Ascending aorta (tissue), 2 donors: ENCODE measurements at places on chromosomes 3 and 15. TPM values are rescaled to one million over a fixed set of nuclear protein-coding genes. Genes with fewer than 3 reads are reported as not detected.

DNA sequence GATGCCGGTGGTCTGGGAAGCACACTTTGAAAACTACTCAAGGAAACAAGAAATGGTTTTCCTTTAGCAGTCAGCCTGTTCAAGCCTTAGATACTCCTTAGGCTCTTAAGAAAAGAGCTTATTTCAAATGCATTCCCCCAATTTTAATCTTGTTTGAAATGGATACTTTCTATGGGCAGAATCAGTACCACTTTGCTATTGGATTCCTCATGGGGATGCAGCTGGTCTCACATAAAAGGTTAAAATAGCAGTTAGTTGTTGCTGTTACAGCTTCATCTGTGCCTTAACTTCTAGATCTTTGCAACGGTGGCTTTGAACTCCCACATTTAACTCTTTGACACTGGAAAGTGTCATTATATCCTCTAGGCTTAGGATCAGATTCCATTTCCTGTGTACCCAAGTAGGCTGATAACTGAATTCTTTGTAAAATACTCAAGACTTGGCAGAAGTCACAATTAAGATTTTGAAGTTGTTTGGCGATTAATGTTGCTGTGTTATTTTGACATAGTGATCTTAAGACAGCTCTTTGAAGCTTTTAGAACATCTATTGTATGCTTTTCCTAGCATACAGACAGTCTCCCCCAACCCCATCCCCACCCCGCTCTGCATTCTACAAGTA, 2.2 kb downstream of the THBS1 start:
- no peaks in the 10 kb centered on the region for H3K4me1 ChIP-seq
- H3K27ac ChIP-seq = no peak overlapping the region
- peak overlapping the region; percentile 52 for H3K4me3 ChIP-seq
- no peaks in the 10 kb centered on the region for H3K27me3 ChIP-seq
- no peak for DNase-seq
- H3K36me3 ChIP-seq = peaks cover 11% of the 10 kb centered on the region

DNA sequence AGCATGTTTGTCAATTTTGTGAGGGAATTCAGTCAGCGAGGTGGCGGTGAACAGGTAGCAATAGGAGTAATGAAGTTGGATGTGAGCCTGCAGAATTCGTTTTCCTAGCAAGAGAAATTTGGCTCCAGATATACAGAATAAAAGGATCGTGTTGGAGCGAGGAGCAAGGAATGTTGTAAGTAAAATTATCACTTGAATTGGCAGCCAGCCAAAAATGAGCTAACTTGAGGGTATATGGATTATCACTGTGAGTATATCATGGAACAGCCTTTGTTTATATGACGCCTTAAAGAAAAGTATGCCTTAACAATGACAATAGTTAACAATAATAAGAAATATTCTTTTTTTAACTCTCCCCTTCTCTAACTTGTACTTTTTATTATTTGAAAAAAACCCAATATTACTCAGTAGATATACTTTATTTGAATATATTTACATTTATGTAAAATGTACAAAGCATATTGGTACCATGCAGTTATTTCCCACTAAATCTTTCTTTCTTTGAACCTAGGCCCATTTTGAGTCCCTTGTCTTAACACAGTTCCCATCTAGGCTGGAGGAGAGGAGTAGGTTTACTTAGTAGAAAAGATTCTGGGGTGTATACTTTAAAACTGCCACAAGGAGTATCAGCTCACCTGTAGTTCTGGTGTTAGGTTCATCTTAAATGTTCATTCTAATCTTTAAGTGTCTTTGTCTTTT, 29.3 kb downstream of the EPHA6 start:
- no peaks in the 10 kb centered on the region for H3K36me3 ChIP-seq
- DNase-seq = no peak
- no peak overlapping the region for H3K27ac ChIP-seq
- no peaks in the 10 kb centered on the region for H3K27me3 ChIP-seq
- H3K4me1 ChIP-seq = no peaks in the 10 kb centered on the region

DNA sequence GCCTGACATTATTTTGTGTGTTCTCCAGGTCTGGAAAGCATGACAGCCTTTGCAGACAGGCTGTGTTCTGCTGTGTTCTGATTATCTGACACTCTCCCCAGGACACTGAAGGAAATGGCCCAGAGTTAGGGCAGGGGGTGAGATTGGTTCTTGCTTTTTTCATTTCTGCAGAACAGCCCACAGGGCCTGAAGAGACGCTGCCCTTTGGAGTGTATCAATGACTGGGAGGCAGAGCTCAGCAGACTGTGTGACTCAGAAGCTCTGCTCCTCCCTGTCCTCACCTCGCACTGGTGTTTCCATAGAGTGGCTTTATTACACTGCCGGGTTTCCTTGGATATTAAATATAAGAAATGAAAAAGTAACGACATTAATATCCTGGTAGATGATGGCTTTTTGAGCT, 523.6 kb downstream of the NTRK3 start:
- H3K4me3 ChIP-seq = no peak overlapping the region
- no peaks in the 10 kb centered on the region for H3K36me3 ChIP-seq

- no peak overlapping the region for H3K4me3 ChIP-seq
- DNase-seq = no peak
- peak overlapping the region; percentile 30 for H3K27ac ChIP-seq
Measured at GRCh38 chr3:190534386-190534785, 20.5 kb downstream of the IL1RAP start.

- H3K4me1 ChIP-seq = peaks cover 50% of the 10 kb centered on the region
- peak; percentile 69 for DNase-seq
- peak overlapping the region; percentile 94 for H3K27ac ChIP-seq
- H3K4me3 ChIP-seq = peak overlapping the region; percentile 34
Measured at GRCh38 chr3:48598323-48599076, 3.4 kb upstream of the COL7A1 start.

DNA sequence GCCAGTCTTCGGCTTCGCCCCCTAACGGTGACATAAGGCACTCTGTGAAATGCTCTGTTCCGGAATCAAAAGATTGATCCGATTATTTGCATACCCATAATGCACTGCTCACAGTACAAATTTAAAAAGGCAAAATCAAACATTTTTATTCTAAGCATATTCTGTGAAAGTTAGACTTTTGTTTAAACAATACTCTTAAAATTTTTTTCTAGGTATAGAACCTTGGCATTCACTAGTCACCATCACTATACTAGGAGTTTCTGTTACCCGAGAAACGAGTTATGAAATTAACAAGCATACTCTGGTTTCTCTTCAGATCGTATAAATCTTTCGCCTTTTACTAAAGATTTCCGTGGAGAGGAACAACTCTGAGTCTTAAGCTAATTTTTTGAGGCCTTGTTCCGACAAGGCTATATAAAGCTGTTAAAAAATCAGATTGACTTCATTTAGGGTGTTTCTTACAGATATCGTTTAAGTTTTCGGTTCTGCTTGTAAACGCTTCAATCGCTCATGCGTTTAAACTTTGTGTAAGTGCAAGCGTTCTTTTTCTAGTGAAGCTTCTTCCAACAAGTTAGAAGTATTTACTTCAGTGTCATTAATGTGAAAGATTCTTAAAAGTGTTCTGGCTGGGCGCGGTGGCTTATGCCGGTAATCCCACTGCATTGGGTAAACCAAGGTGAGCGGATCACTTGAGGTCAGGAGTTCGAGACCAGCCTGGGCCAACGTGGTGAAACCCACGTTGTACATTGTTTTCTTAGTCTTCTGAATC, at the start of gene RNU5B-1:
TSS of gene RNU5B-1 (plus strand) at position 297 of the 769 bp plus-strand sequence.
- peaks cover 9% of the 10 kb centered on the region for H3K4me1 ChIP-seq
- H3K27me3 ChIP-seq = no peaks in the 10 kb centered on the region
- H3K36me3 ChIP-seq = no peaks in the 10 kb centered on the region
- peak within 1 kb of the TSS; percentile 85 for H3K27ac ChIP-seq
- peak within 1 kb of the TSS; percentile 73 for H3K4me3 ChIP-seq

GRCh38 chr3:97991293-97991682, 19.1 kb upstream of the RIOX2 start:
- H3K27me3 ChIP-seq = no peaks in the 10 kb centered on the region
- H3K36me3 ChIP-seq = no peaks in the 10 kb centered on the region
- no peak overlapping the region for H3K4me3 ChIP-seq

GRCh38 chr3:3089017-3089416, 21.2 kb downstream of the IL5RA start:
- H3K4me3 ChIP-seq = no peak overlapping the region
- H3K27ac ChIP-seq = no peak overlapping the region
- no peaks in the 10 kb centered on the region for H3K4me1 ChIP-seq
- no peaks in the 10 kb centered on the region for H3K27me3 ChIP-seq
- H3K36me3 ChIP-seq = no peaks in the 10 kb centered on the region

DNA sequence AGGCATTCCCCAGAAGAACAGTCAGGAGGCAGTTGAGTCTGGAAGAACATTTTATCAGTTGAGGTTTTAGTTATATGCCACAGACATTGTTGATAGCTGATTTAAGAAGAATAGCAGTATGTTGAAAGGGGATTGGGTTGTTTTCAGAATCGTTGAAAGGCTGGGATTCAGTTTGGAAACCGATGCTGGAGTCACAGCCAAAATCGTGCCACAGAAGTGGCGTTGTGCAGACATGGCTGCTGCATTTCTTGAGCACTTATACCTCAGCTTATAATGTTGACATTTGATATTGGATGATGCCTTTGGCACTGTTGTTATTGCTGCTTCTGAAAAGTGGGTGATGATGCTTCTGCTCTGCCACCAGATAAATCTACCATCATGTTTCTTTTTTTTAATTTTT, 16.1 kb downstream of the SLMAP start:
- no peaks in the 10 kb centered on the region for H3K4me1 ChIP-seq
- no peaks in the 10 kb centered on the region for H3K27me3 ChIP-seq
- no peak overlapping the region for H3K27ac ChIP-seq

DNA sequence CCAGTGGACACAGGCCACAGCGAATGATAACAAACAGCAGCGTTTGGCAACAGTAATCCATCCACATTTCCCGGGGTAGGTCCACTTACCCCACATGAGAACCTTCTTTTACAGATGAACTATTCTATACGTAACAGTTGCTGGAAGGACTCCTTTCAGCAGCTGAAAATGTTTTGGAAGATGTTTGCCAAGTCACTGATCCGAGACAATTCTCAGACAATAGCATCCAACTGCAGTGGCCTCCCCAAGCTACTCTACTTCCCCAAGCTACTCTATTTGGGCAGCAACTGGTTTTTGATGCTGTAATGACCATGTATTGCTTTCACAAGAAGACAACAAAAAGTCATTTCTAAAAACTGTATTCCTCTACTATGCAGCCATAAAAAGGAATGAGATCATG, 87.5 kb downstream of the ADAMTS17 start:
- H3K4me3 ChIP-seq = no peak overlapping the region
- H3K4me1 ChIP-seq = no peaks in the 10 kb centered on the region
- H3K27me3 ChIP-seq = no peaks in the 10 kb centered on the region
- H3K36me3 ChIP-seq = no peaks in the 10 kb centered on the region

GRCh38 chr3:106125321-106125720, 256.5 kb upstream of the CBLB start:
- no peak for DNase-seq
- no peaks in the 10 kb centered on the region for H3K36me3 ChIP-seq
- H3K4me1 ChIP-seq = peaks cover 3% of the 10 kb centered on the region
- no peak overlapping the region for H3K4me3 ChIP-seq
- no peaks in the 10 kb centered on the region for H3K27me3 ChIP-seq
- H3K27ac ChIP-seq = no peak overlapping the region

DNA sequence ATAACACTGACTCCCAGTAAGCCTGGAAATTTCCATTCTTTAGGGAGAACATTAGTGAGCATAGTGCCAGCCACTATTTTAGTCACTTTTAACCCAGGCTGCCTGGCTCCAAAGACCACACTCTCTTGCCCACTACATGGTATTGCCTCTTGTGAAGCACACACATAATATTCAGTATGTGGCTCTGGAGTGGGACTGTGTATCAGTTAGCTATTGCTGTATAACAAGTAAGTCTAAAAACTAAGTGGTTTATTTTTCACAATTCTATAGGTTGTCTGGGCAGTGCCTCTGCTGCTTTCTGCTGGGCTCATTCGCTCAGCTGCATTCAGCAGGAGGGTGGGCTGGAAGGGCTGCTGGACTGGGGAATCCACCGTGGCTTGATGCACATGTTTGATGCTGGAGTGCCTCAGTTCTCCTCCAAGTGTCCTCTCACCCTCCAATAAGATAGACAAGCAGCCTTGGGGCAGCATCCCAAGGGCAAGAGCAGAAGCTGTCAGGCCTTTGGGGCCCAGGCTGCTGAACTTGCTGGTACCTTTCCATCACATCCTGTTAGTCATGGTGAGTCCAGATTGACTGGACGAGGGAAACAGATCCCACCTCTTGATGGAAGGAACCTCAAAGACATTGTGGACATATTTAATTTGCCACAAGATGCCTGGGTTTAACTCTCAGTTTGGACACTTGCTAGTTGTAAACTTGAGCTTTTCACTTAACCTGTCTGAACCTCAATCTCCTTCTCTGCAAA, 66.6 kb upstream of the TLE3 start:
- no peak overlapping the region for H3K4me3 ChIP-seq
- H3K27ac ChIP-seq = peak overlapping the region; percentile 69
- no peak for DNase-seq
- no peaks in the 10 kb centered on the region for H3K36me3 ChIP-seq

DNA sequence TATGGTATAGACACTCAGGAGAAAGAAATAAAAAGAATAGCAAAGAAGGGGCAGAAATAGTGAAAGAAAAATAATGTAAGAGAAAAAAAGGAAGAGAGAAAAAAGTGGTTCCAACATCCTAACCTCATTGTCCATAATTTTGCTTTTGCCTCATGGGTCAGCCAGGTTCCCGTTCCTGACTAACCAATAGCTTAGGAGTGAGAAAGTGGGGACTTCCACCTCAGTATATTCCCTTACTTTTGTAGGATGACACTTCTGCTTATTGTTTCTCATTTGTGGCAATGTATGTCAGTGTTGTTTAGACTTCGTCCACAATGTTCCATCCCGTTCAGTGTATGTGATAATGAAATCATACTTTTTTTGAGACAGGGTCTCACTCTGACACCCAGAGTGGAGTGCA, 9.3 kb upstream of the SLC12A8 start:
- no peak overlapping the region for H3K4me3 ChIP-seq
- H3K27ac ChIP-seq = no peak overlapping the region
- no peaks in the 10 kb centered on the region for H3K36me3 ChIP-seq
- H3K27me3 ChIP-seq = no peaks in the 10 kb centered on the region
- no peaks in the 10 kb centered on the region for H3K4me1 ChIP-seq
- DNase-seq = no peak

ST8SIA2 gene
- not detected for total RNA-seq

UNC13C gene
- 2.0 TPM for total RNA-seq

STRIT1 gene
- not detected for total RNA-seq

VIPR1 gene
- 3.5 TPM for total RNA-seq

ATP13A5 gene
- not detected for total RNA-seq

DNAH12 gene
- total RNA-seq = not detected
